Osteoblast (primary cell): ENCODE measurements at places on chromosomes 12 and 14. TPM values are rescaled to one million over a fixed set of nuclear protein-coding genes. Genes with fewer than 3 reads are reported as not detected.

Gene PPFIA2
- total RNA-seq, result 3.3 and 4.7 TPM in 2 replicates

Gene NOVA1
- 0.36 TPM in 1 of 2 replicates, not detected in the other for total RNA-seq

Gene CCNB1IP1
- total RNA-seq, result 42.7 and 45.4 TPM in 2 replicates

Gene GLT8D2
- total RNA-seq, result 52.5 and 62.2 TPM in 2 replicates

Gene DPPA3
- not detected in 2 replicates for total RNA-seq

Gene LALBA
- not detected in 2 replicates for total RNA-seq

Gene CRIP1
- 5.0 and 8.7 TPM in 2 replicates for total RNA-seq

Gene STON2
- 49.6 and 51.0 TPM in 2 replicates for total RNA-seq

Gene NRXN3
- 1.8 and 2.5 TPM in 2 replicates for total RNA-seq

Gene PSMB5
- total RNA-seq, result 162 and 164 TPM in 2 replicates

Gene TMCC3
- total RNA-seq, result under 0.01 and 0.36 TPM in 2 replicates

Gene IGF1
- total RNA-seq, result 0.72 and 0.88 TPM in 2 replicates

Gene ABHD12B
- total RNA-seq, result not detected in 2 replicates

Gene COCH
- total RNA-seq, result 0.29 and 1.1 TPM in 2 replicates

Gene COX8C
- total RNA-seq, result not detected in 2 replicates

Gene PTPRQ
- 5.3 and 5.4 TPM in 2 replicates for total RNA-seq

Gene NOC4L
- 7.7 and 11.2 TPM in 2 replicates for total RNA-seq

Gene SLC6A13
- total RNA-seq, result not detected in 2 replicates

Gene RAD9B
- total RNA-seq, result 0.36 and 0.59 TPM in 2 replicates

Gene MVK
- total RNA-seq, result 31.1 and 31.2 TPM in 2 replicates

Gene FERMT2
- 220 and 280 TPM in 2 replicates for total RNA-seq

Gene MYO1H
- 1.5 TPM in 1 of 2 replicates, not detected in the other for total RNA-seq

Gene HNF1A
- not detected in 2 replicates for total RNA-seq

Gene GLIPR1L1
- total RNA-seq, result not detected in 2 replicates

Gene TAS2R14
- 5.9 and 7.2 TPM in 2 replicates for total RNA-seq

Gene DTX1
- under 0.01 TPM in 2 replicates for total RNA-seq

Gene KRT72
- not detected in 2 replicates for total RNA-seq

Gene ACOT6
- total RNA-seq, result not detected in 2 replicates

Gene EXOC3L4
- 0.29 TPM in 1 of 2 replicates, not detected in the other for total RNA-seq
